ENCODE measurements at places on chromosomes 4 and X.

GRCh38 chrX:108417257-108417656 is 21.0 kb downstream of the COL4A6 start:
- no peak for DNase-seq

DNA sequence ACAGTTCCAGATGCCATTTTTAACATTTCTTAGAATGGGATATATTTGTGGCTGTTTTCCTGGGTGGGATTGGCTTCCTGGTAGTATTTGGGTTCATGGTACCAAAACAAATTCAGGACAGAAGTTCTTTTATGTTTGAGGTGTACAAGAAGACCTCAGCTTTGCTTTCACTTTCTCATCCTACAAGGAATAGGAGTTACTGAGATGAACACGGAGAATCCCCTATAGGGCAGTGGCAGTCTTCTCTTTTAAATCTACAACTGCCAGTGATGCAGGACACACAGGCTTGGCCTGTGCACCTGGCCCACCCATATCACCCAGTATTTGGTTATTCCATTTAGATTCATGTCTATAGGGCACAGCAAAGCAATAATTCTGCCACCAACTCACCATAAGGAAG is 35.2 kb downstream of the SLC10A7 start:
- DNase-seq: no peak

- no peak for DNase-seq
These were observed 108.4 kb downstream of the AFF1 start for GRCh38 chr4:87042986-87043820.

GRCh38 chrX:101429934-101430333 is 21.9 kb downstream of the HNRNPH2 start:
- DNase-seq: peak; percentile 44

- peak; percentile 11 for DNase-seq
These were observed 171.7 kb downstream of the ADAMTS3 start for GRCh38 chr4:72397314-72397713.

- DNase-seq: no peak
These were observed 68.4 kb upstream of the ALB start for GRCh38 chr4:73335679-73336078.

DNA sequence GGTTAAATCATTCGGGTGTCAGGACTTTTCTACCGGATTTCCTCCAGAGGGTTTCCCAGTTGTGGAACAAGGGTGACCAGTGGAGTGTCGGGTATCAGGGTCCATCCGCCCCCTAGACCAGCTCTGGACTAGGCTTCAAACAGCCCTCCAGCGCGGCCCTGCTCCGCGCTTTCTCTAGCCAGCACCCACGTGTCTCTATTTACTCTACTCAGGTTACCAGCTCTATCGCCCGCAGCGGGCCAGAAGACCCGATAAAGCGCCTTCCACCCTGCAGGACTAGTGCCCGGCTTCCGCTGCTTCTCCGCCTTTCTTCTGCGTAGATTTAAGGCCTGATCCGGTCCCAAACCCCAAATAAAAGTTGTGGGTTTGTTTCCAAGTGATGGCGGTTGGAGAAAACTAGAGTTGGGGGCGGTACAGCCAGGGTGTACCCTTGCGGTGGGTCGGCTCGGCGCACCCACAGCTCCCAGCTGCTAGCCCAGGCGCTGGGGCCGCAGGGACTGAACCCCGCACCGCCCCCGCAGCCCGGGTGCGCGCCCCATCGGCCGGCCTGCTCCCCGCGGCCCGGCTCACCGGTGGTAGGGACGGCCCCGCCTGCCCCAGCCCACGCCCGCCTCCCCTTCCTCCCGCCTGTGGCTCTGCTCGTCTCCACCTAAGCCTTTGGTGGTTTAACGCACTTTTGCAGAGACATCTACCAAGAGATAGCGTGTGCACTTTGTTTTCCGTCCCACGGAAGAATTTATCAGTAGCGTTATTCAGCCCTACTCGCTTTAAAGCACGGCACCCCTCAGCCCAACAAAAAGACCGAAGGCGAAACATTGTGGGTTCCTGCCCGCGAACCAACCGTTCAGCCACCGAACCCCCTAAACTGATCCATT is 2.1 kb downstream of the LEF1 start:
- peak; percentile 33 for DNase-seq

DNA sequence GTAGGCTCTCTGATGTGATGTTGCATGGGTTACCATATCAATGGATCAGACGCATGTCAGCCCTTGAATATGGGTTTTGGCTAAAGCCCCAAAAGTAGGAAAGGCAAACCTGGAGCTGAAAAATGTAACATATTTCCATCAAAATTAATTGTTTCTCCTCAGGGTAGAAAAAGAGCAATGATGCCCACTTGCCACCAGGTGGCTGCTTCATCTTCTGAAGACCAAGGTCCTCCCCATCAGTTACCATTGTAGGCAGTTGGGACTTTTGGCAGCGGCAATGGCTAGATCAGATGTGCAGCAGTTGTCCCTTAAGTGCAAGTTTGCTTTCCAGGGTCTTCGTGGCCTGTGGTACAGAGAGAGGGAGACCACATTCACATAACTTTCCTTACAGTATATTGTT is 118.2 kb downstream of the NAF1 start:
- DNase-seq: peak; percentile 3

Measured in fibroblast of lung (primary cell).